ENCODE measurements at places on chromosomes 5 and 9.

DNA sequence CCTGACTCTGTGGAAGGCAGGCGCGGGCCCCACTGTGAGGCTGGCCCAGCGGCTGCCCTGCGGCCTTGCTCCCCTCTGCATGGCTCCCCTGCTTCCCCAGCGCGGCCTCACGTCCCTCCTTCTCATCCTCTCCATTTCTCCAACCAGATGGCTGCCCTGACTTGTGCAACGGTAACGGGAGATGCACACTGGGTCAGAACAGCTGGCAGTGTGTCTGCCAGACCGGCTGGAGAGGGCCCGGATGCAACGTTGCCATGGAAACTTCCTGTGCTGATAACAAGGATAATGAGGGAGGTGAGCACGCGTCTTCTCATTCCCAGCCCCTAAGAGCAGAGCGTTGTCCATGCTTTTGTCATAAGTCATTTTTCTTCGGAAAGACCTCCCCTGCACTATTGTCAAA lies 129.0 kb upstream of the WWC1 start:
- DNase-seq, result no peak

DNA sequence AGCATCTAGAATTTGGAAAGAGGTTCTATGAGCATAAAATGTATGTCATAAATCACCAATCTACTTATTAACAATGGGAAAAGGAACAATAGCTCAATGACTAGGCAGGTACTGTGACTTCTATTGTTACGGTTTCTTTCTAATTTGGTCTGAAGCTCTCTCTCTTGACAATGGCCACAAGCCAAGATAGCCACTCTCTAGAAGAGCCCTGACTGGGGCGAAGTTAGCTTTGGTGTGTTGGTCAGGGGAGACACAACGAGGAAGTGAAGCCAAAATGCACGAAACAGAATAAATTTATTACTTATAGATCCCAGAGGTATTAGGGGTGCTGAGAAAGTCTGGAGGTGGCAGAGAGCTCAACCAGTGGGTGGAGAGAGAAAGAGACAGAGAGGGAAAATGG lies 9.4 kb upstream of the RAD23B start:
- no peak for DNase-seq

DNA sequence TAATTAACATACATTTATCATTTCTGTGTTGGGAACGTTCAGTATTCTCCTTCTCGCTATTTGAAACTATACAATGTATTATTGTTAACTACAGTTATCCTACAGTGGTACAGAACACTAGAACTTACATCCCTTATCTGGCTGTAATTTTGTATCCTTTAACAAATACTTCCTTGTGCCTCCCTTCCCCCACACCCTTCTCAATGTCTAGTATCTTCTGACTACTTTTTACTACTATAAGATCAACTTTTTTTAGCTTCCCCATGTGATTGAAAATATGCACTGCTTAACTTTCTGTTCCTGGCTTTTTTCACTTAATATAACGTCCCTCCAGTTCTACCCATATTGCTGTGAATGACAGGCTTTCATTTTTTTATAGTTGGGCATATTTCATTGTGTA lies 253.5 kb downstream of the RAB3C start:
- no peak for DNase-seq

GRCh38 chr5:138752341-138752950 lies 779 bp upstream of the CTNNA1 start:
- DNase-seq, result no peak
